Left ventricle myocardium inferior (tissue), 1 donor: ENCODE measurements at places on chromosomes 5 and 9. TPM values are rescaled to one million over a fixed set of nuclear protein-coding genes. Genes with fewer than 3 reads are reported as not detected.

GRCh38 chr9:95215336-95215898, 102.1 kb downstream of the FANCC start:
- no peaks in the 10 kb centered on the region for H3K27me3 ChIP-seq
- no peak overlapping the region for H3K4me3 ChIP-seq
- no peak for DNase-seq
- H3K27ac ChIP-seq: no peak overlapping the region

- peak; percentile 42 for DNase-seq
- H3K4me1 ChIP-seq: peaks cover 33% of the 10 kb centered on the region
- H3K4me3 ChIP-seq: no peak overlapping the region
- H3K27me3 ChIP-seq: no peaks in the 10 kb centered on the region
- H3K36me3 ChIP-seq: peaks cover 68% of the 10 kb centered on the region
These were observed 45.7 kb upstream of the TGFBR1 start for GRCh38 chr9:99058964-99059921.

GRCh38 chr5:68011801-68012200, 203.8 kb upstream of the PIK3R1 start:
- no peaks in the 10 kb centered on the region for H3K27me3 ChIP-seq
- no peak overlapping the region for H3K4me3 ChIP-seq
- H3K27ac ChIP-seq: no peak overlapping the region
- H3K36me3 ChIP-seq: no peaks in the 10 kb centered on the region
- no peaks in the 10 kb centered on the region for H3K4me1 ChIP-seq

DNA sequence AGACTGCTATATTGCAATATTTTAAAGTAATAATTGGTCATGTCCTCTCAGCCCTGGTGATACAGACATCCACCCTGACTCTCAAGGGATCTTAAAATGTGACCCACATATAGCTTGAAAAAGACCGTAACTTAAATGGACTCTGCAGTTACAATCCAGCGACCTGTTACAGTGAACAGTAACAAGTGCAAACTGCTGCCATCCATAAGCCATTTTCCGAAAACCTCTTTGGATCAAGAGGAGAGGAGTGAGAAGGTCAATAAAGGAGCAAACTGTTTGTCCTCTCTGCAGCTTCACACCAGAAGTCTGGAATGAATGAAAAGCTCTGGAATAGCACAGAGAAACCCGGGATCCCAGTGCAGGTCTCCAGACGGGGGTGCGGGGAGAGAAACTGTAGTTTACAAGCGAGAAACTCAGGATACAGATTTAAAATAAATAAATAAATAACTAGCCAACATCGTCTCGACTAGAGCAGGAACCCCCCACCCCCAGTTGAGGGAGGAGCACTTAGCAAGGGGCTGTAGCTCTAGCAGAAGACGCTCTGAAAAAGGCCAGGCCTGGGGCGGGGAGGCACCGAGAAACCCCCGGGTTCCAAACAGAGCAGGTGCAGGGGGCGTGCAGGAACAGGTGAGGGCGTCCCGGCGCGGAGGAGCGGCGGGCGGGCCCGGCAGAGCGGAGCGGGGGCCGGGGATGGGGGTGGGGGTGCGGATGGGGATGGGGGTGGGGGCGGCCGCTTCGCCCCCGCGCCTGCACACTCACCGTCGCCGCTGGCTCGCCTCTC, 572 bp downstream of the ZDHHC21 start:
- peaks cover 24% of the 10 kb centered on the region for H3K4me1 ChIP-seq
- H3K27ac ChIP-seq: peak overlapping the region; percentile 58
- H3K27me3 ChIP-seq: no peaks in the 10 kb centered on the region

GRCh38 chr5:82405618-82406204, 127.6 kb upstream of the RPS23 start:
- no peak overlapping the region for H3K4me3 ChIP-seq
- no peaks in the 10 kb centered on the region for H3K4me1 ChIP-seq
- no peak overlapping the region for H3K27ac ChIP-seq
- no peaks in the 10 kb centered on the region for H3K27me3 ChIP-seq
- no peak for DNase-seq

GRCh38 chr9:30348904-30349303, 2035.5 kb upstream of the ACO1 start:
- H3K27ac ChIP-seq: no peak overlapping the region
- no peak overlapping the region for H3K4me3 ChIP-seq
- no peaks in the 10 kb centered on the region for H3K36me3 ChIP-seq
- no peaks in the 10 kb centered on the region for H3K4me1 ChIP-seq
- H3K27me3 ChIP-seq: no peaks in the 10 kb centered on the region
- no peak for DNase-seq

- no peaks in the 10 kb centered on the region for H3K4me1 ChIP-seq
- no peak overlapping the region for H3K27ac ChIP-seq
- no peaks in the 10 kb centered on the region for H3K36me3 ChIP-seq
- H3K4me3 ChIP-seq: no peak overlapping the region
- no peaks in the 10 kb centered on the region for H3K27me3 ChIP-seq
These were observed 451.4 kb upstream of the DAB2 start for GRCh38 chr5:39876146-39876545.

GRCh38 chr5:156121882-156122281, 205.1 kb upstream of the SGCD start:
- peaks cover 21% of the 10 kb centered on the region for H3K4me1 ChIP-seq
- no peak overlapping the region for H3K4me3 ChIP-seq
- no peak for DNase-seq
- H3K27me3 ChIP-seq: no peaks in the 10 kb centered on the region

DNA sequence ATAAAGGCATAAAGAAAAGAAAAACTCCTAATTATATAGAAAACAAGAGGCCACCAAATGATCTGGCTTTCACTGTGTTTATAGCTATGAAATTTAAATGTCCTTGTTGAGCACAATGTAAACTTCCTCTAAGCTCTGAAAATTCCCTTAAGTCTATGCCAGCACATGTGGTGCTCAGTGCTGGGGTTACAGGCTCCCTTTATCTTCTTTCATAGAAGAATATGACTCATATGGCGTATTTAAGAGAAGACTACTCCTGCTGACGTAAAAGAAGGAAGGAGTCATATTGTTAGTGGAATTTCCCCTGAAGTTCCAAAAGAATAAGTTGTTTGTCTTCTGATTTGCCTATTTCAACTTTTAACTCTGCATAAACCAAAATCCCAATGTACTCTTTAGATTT, 30.4 kb downstream of the RNF145 start:
- no peaks in the 10 kb centered on the region for H3K36me3 ChIP-seq
- H3K4me3 ChIP-seq: no peak overlapping the region
- no peak for DNase-seq
- peak overlapping the region; percentile 64 for H3K27ac ChIP-seq
- peaks cover 88% of the 10 kb centered on the region for H3K4me1 ChIP-seq

DNA sequence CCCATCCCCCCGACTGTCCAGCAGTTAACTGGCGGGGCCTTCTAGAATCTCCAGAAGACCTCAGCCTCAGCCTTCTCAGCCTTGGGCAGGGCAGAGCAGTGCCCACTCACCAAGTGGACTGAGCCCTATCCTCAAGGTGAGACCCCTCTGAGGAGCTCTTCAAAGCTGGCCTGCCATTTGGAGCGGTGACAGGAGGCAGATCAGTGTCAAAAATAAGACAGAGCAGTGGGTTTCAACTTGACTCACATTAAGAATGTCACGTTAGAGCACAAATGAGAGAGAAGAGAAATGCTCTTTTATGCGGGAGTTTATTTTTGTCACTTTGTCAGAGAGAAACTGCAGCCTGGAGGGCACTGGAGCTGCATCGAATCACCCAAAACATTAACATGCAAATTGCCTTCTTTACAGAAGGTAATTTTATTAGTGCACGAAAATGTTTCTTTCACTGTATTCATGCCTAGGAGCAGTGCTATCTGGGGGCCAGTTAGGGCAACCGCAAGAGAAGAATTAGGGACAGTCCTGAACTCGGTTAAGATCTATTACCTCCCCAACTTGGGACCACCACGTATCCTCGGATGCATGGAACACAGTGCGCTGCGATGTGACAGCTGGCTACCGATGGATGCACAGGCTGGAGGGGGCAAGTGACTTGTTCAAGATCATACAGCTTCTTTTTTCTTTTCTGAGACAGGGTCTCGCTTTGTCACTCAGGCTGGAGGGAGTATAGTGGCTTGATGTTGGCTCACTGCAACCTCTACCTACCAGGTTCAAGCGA, 188.5 kb downstream of the DAB2IP start:
- H3K4me1 ChIP-seq: peaks cover 17% of the 10 kb centered on the region
- H3K36me3 ChIP-seq: no peaks in the 10 kb centered on the region
- H3K27me3 ChIP-seq: no peaks in the 10 kb centered on the region
- no peak overlapping the region for H3K4me3 ChIP-seq
- no peak overlapping the region for H3K27ac ChIP-seq

GRCh38 chr9:130194378-130194932, 22.3 kb downstream of the NCS1 start:
- no peak overlapping the region for H3K4me3 ChIP-seq
- H3K27ac ChIP-seq: no peak overlapping the region
- DNase-seq: no peak
- H3K36me3 ChIP-seq: no peaks in the 10 kb centered on the region
- peaks cover 22% of the 10 kb centered on the region for H3K4me1 ChIP-seq

DNA sequence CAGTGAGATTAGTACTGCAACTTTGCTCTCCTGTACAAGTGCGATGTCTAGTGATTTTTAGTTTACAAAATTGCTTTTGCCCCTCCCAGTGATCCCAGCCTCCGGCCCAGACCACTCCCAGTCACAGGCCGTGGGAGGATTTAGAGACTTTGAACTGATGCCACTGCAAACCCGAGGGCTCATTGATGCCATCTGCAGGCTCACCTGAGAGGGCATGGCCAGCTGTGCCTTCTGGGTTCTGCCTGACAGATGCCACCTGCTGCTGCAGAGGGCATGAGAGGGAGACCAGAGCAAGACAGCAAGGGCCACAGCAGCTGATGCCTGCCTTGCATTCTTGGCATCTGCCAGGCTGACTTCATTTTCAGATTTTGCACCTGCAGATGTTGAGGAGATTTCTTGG, 593.8 kb downstream of the CDK5RAP2 start:
- no peaks in the 10 kb centered on the region for H3K4me1 ChIP-seq
- no peak overlapping the region for H3K27ac ChIP-seq
- no peaks in the 10 kb centered on the region for H3K36me3 ChIP-seq
- H3K27me3 ChIP-seq: peaks cover 55% of the 10 kb centered on the region
- DNase-seq: no peak

DNA sequence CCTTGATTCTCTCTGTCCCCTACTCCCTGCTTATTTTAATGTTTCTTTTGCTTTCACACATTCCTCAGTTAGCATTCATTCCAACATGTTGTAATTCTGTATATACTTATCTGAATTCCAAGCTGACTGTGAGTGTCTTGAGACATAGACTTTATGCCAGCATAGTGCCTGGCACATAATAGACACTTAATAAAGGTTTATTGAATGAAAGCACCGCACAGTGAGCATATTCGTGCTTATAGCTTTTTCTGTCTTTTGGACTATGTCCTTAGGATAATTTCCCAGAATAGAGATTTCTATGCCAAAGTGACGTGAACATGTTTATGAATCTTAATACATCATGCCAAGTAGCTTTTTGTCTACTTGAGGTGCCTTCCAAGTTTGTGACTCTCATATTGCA, 174.6 kb downstream of the CD180 start:
- H3K4me3 ChIP-seq: no peak overlapping the region
- H3K36me3 ChIP-seq: no peaks in the 10 kb centered on the region
- no peak for DNase-seq

HRCT1 gene
- total RNA-seq: 6.2 TPM

GRCh38 chr9:38083858-38084555, 15.0 kb upstream of the SHB start:
- no peaks in the 10 kb centered on the region for H3K27me3 ChIP-seq
- no peak overlapping the region for H3K27ac ChIP-seq
- peaks cover 30% of the 10 kb centered on the region for H3K4me1 ChIP-seq
- no peaks in the 10 kb centered on the region for H3K36me3 ChIP-seq
- H3K4me3 ChIP-seq: no peak overlapping the region

DNA sequence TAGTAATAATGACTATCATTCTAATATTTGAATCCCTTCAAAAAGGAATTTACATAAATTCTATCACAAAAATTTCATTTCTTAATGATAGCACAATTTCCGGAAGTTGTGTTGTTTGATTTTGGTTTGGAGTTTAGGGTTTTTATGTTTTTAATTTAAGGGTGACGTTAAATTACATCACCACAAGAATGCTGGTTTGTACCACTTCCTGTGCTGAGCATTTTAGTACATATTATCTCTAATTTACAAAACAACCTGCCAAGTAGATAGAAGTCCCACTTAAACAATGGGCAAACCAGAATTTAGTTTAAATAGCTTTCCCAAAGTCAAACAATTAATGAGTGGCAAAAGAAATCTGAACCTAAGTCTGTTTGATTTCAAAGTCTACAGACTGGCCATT, 63.4 kb downstream of the DENND1A start:
- no peaks in the 10 kb centered on the region for H3K27me3 ChIP-seq
- H3K36me3 ChIP-seq: no peaks in the 10 kb centered on the region
- peaks cover 39% of the 10 kb centered on the region for H3K4me1 ChIP-seq
- peak overlapping the region; percentile 62 for H3K27ac ChIP-seq
- DNase-seq: no peak
- H3K4me3 ChIP-seq: no peak overlapping the region

PRR7 gene
- 2.1 TPM for total RNA-seq

GRCh38 chr9:128142596-128142995, 6.7 kb upstream of the LCN2 start:
- H3K36me3 ChIP-seq: no peaks in the 10 kb centered on the region
- H3K27me3 ChIP-seq: no peaks in the 10 kb centered on the region
- H3K4me3 ChIP-seq: no peak overlapping the region
- H3K4me1 ChIP-seq: peaks cover 14% of the 10 kb centered on the region
- no peak for DNase-seq

DNA sequence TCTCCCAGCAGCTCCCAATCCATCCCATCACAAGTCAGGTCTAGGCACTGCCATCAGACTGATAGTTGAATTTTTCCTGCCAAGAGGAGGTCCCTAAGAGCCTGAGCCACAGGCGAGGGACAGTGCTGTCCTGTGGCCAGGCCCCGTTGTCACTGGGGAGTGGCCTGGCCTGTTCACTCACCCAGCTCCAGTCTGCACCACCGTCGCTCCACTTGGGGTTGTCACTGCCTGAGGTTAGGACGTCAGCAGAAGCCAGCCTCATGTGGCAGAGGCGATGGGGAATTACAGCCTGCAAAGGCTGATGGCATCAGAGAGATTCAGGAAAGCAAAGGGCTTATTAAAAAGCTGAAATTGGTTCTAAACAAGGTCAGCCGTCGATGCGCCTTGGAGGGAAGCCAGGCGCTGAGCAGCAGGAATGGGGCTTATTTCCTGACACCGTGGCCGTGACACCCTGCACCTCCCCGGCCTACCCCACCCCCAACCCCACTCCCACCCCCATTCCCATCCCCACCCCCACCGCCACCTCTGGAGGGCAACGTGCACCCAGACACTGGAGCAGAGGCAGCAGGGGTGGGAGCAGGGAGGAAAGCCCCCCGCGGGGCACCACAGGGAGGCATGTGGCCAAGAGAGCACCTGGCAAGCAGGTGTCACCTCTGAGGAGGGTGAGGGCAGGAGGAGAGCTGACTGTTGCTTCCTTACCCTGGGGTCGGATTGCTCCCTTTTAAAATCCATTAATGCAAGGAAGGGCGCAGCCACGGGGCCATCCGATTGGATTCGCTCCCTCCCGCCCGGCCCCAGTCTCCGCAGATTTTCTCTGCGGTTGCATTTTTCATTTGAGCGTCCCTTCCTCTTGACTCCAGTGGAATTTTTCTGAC, 3.1 kb upstream of the DBH start:
- no peaks in the 10 kb centered on the region for H3K36me3 ChIP-seq
- H3K27ac ChIP-seq: no peak overlapping the region
- no peak overlapping the region for H3K4me3 ChIP-seq
- H3K4me1 ChIP-seq: no peaks in the 10 kb centered on the region

IFNA2 gene
- not detected for total RNA-seq

PCDHA13 gene
- not detected for total RNA-seq

GRCh38 chr5:77852514-77853352, 76.6 kb upstream of the TBCA start:
- peaks cover 26% of the 10 kb centered on the region for H3K27me3 ChIP-seq
- H3K27ac ChIP-seq: no peak overlapping the region
- peaks cover 14% of the 10 kb centered on the region for H3K4me1 ChIP-seq
- H3K4me3 ChIP-seq: peak overlapping the region; percentile 71
